ENCODE measurements at places on chromosomes 7 and 10. TPM values are rescaled to one million over a fixed set of nuclear protein-coding genes. Genes with fewer than 3 reads are reported as not detected.
A peak's percentile ranks its signal among the peaks of the same experiment; 100 is the strongest.

Gene CDK1
- total RNA-seq, result 81.5 TPM

- H3K4me3 ChIP-seq, result no peak overlapping the region
- no peaks in the 10 kb centered on the region for H3K36me3 ChIP-seq
- no peak for DNase-seq
- peaks cover 6% of the 10 kb centered on the region for H3K4me1 ChIP-seq
- H3K27me3 ChIP-seq, result no peaks in the 10 kb centered on the region
Observed at GRCh38 chr10:24718031-24718855, 5.4 kb downstream of the ARHGAP21 start.

DNA sequence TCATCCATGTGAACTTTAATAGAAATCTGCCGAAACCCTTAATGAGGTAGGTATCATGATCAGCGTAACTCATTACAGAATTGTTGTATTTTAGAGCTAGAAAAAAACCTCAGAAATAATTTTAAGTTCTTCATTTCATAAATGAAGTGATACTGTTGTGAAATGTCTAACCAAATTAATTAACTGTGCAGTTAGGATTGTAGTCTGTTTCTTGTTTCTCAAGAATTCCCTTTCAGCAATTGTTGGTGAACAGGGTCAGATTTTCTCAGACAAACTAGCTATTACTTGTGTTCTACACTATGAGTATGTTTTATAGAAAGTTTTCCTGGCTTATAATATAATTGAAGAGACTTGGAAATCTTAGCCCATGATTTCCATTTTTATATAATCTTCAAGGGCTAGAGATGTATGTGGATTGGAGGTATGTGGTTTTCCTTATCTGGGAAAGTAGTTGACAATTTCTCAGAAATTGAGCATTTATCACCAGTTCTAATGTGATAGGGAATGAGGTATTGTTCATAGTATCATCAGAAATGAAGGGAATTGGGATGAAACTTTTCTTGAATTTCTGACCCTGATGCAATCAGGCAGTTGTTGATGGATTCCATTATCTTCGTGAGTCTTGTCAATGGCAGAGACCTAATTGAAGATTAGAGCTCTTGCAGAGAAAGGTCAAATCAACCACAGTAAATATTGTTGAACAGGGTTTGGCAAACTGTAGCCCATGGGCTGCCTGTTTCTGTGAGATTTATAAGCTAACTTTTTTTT, 55.0 kb downstream of the ST7 start:
- DNase-seq, result no peak
- no peaks in the 10 kb centered on the region for H3K27me3 ChIP-seq
- H3K4me1 ChIP-seq, result peaks cover 46% of the 10 kb centered on the region
- no peaks in the 10 kb centered on the region for H3K36me3 ChIP-seq

- DNase-seq, result no peak
- H3K4me3 ChIP-seq, result no peak overlapping the region
- no peak overlapping the region for H3K27ac ChIP-seq
- H3K4me1 ChIP-seq, result no peaks in the 10 kb centered on the region
- H3K27me3 ChIP-seq, result no peaks in the 10 kb centered on the region
Observed at GRCh38 chr7:43533801-43534479, 49.0 kb upstream of the STK17A start.

GRCh38 chr7:37833107-37833817, 15.1 kb upstream of the NME8 start:
- no peak for DNase-seq
- H3K27me3 ChIP-seq, result no peaks in the 10 kb centered on the region
- H3K36me3 ChIP-seq, result no peaks in the 10 kb centered on the region
- peak overlapping the region; percentile 26 for H3K27ac ChIP-seq
- H3K4me3 ChIP-seq, result peak overlapping the region; percentile 57

GRCh38 chr10:77253147-77253545, 384.5 kb downstream of the KCNMA1 start:
- DNase-seq, result no peak
- no peaks in the 10 kb centered on the region for H3K4me1 ChIP-seq
- H3K27me3 ChIP-seq, result no peaks in the 10 kb centered on the region
- no peak overlapping the region for H3K27ac ChIP-seq
- no peak overlapping the region for H3K4me3 ChIP-seq

DNA sequence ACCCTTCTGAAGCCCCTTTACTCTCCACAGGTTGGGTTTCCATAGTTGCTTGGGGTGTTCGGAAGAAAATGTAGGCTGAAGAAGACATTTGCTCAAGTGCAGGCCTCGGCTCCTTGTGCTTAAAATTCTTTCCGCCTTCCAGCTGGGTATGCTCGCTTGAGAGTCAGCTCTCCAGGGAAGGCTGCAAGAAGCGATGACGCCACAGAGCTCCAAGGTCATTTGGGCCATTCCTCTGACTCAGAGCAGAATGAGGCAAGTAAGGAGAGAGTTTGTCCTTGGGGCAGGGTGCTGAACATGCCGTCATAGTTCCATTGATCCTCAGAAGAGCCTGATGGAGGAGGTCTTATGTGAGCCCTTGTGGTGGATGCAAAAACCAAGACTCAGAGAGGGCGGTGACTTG, 27.4 kb upstream of the HSPA12A start:
- H3K27me3 ChIP-seq, result no peaks in the 10 kb centered on the region
- DNase-seq, result no peak
- H3K4me1 ChIP-seq, result no peaks in the 10 kb centered on the region
- no peak overlapping the region for H3K4me3 ChIP-seq
- no peak overlapping the region for H3K27ac ChIP-seq

- H3K27me3 ChIP-seq, result no peaks in the 10 kb centered on the region
- H3K4me3 ChIP-seq, result no peak overlapping the region
- no peak for DNase-seq
Observed at GRCh38 chr10:14004536-14004935, 326.2 kb downstream of the FRMD4A start.

DNA sequence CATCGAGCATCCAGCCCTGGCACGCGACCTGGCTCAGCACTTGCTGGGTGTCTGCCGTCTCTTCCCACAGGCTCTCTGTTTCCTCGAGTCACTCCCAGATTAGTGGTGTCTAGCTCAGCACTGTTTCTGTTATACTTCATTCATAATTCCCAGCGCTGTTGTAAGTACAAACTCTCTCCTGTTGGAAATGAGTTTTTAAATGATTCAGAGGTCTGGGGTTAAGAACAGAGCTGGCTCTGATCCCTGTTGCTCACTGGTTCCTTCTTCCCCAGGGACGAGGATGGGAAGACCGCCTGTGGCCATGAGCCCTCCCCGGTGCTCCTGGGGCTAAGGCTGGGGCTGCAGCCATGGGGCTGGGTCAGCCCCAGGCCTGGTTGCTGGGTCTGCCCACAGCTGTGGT, 17.3 kb upstream of the C10orf95 start:
- DNase-seq, result no peak
- H3K27me3 ChIP-seq, result no peaks in the 10 kb centered on the region
- no peaks in the 10 kb centered on the region for H3K4me1 ChIP-seq
- no peaks in the 10 kb centered on the region for H3K36me3 ChIP-seq
- no peak overlapping the region for H3K4me3 ChIP-seq

GRCh38 chr10:81479316-81479715, 395.7 kb upstream of the NRG3 start:
- DNase-seq, result no peak
- H3K4me3 ChIP-seq, result no peak overlapping the region
- H3K4me1 ChIP-seq, result no peaks in the 10 kb centered on the region
- no peaks in the 10 kb centered on the region for H3K27me3 ChIP-seq

GRCh38 chr7:136018104-136018503, 40.9 kb upstream of the MTPN start:
- no peak overlapping the region for H3K4me3 ChIP-seq
- no peaks in the 10 kb centered on the region for H3K27me3 ChIP-seq
- DNase-seq, result no peak
- no peaks in the 10 kb centered on the region for H3K4me1 ChIP-seq
